ENCODE measurements at places on chromosomes 1 and 21.
A peak's percentile ranks its signal among the peaks of the same experiment; 100 is the strongest.

GRCh38 chr1:224433701-224434672 lies 610 bp downstream of the WDR26 start:
- DNase-seq: peak; percentile 35

GRCh38 chr1:11109047-11109760 lies 9.5 kb upstream of the EXOSC10 start:
- DNase-seq: no peak

- DNase-seq: no peak
Measured at GRCh38 chr1:89705901-89706699, 73.2 kb downstream of the LRRC8C start.

DNA sequence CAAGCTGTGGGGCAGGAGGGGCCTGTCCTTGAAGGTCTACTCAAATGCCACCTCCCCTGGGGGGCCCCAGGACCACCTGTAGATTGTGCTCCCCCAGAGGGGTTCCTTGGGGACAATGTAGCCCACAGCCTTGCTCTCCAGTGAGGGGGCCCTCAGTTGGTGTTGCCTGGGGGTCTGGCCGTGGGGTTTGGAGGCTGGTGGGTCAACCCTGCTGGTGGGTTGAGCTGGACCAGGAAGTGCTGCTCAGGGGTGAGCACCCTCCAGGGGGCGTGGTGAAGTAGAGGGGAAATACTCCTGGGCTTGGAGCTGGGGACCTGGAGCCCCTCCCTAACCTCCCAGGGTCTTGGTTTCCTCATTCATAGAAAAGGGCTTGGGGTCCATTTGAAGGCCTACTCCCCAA lies 143.6 kb upstream of the WNT4 start:
- no peak for DNase-seq

GRCh38 chr1:65626003-65626402 lies 166.7 kb upstream of the PDE4B start:
- DNase-seq: no peak

DNA sequence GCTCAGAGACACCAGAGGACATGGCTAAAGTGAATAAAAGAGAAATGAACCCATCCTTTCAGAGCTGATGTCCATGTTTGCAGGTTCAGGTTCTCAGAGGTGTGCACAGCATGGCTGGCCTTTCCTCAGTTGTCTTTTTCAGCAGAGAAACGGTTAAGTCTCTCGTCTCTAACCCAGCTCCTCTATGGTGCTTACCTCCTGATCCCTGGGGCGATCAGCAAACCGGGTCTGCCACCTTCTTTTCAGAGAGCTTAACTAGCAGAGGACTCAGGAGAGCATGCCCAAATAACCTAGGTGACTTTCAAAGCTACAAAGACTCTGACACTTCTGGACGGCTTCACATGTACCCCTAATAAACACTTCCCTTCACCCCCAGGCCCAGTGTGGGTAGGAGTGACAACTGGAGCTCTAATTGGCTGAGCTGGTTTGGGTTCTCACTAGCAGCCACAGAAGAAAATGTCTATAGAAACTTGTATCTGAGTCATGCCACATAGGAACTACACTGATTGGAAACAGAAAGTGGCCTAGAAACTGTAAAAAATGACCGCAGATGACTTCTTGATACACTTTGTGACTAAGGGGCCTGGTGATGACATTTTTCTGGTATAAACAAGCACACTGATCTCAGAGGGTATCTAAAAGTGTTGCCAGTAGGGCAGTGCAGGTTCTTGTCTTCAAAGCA lies at the start of gene AIM2:
AIM2 (minus strand) TSS at position 329 of the 682 bp plus-strand sequence. CDS start 3,267 bp downstream, outside the sequence.
- peak; percentile 74 for DNase-seq

GRCh38 chr1:26788515-26788785 lies 700 bp downstream of the PIGV start:
- no peak for DNase-seq

DNA sequence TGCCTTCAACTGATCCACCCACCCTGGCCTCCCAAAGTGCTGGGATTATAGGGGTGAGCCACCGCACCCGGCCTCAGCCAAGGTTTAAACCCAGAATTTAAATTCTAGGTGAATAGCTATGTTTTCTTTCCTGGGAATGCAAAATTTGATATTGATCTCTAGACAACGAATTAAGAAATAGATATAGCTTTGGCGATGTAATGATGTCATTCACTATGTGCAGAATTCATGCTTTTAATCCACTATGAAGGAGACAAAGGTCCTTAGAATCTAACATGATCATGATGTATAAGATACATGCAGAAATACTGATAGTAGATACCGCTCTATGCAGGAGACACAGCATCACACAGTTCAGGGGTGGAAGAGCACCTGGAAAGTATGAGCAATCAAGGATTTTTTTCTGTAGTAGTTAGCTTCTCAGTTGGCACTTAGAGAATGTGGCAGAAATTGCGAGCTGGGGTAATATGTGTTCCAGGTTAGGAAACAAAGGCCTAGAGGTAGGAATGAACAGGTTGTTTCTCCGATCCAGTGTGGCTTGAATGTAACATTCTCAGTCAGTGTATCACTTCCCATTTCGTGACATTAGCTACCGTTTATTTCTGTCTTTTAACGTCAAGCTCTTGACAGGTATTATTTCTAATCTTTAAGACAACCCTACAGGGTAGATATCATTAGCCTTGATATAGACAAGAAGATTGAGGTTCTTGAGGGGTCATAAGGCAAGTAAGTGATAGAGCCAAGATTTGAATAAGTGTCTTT lies 3.0 kb upstream of the CEP350 start:
- DNase-seq: no peak

- peak; percentile 51 for DNase-seq
Measured at GRCh38 chr1:109498161-109498801, 4.4 kb downstream of the CYB561D1 start.

DNA sequence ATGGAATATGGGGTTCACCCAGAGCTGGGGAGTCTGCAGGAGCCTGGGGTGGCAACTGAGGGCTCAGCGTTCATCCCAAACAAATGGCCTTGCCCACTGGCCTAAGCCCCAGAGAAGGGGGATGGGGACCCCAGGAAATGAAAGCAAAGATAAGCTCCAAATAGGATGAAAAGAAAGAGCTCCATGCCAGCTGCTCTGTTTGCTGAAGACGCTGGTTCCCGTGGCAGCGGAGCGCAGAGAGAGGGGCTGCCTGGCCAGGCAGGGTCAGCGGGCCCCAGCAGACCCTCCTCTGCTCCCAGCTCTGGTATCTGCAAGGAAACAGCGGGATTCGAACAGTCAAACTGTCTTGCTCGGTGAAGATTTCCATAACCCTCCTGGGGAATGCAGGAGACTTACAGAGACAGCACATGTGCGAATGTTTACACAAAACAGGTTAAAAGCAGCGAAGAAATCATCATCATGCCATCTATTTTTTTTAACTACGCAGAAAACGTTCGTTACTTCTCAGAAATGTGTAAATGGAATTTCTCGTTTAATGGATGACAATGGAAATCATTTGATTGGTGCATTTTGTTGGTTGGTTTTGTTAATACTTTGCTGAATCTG lies 94.4 kb downstream of the PDE9A start:
- no peak for DNase-seq

- peak; percentile 79 for DNase-seq
Measured at GRCh38 chr1:220776720-220777326, 9.9 kb upstream of the MTARC1 start.

GRCh38 chr21:42097860-42098454 lies 26.8 kb downstream of the UMODL1 start:
- DNase-seq: no peak

GRCh38 chr1:73644198-73644597 lies 553.8 kb downstream of the LRRIQ3 start:
- no peak for DNase-seq

DNA sequence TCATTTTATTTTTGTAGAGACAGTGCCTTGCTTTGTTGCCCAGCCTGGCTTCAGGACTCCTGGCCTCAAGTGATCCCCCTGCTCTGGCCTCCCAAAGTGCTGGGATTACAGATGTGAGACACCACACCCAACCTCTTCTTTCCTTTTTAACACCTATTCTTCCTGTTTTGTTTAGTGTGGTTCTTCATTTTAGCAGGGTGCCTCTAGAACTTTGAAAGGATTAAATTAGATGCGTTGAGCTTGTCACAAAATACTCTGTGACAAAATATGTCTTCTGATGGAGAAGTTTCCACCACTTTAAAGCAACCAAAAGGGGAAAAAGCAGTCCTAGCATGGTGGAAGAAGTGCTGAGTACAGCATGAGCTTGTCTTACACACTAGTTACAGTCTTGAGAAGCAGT lies 42.0 kb downstream of the CDC14A start:
- DNase-seq: no peak

DNA sequence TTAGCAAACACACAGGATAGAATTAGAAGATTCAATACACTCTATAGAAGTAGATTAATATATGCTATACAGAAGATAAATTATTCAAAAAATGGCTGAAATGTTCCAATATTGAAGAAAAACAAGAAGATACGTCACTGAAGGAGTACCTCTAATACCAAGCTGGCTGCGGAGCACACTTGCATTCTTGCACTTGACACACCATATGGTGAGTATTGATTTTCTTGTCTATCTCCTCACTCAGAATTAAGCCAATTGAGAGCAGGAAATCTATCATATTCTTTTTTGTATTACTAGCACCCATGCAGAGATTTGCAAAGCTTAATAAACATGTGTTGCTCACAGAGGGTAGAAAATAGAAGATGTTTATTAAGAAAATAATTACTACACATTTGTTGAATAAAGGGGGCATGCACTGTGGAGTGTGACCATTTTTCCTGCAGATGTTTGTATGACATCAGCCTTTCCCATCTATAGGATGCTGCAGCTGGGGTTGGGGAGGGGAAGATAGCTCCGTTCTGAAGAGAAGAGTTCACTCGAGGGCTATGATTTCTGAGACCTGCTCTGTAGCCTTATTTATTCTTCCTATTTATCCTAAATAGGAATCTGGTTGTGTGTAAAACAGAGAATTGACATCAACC lies 318.1 kb downstream of the HHIPL2 start:
- DNase-seq: no peak

GRCh38 chr1:60875138-60875537 lies 207.2 kb upstream of the NFIA start:
- DNase-seq: no peak

DNA sequence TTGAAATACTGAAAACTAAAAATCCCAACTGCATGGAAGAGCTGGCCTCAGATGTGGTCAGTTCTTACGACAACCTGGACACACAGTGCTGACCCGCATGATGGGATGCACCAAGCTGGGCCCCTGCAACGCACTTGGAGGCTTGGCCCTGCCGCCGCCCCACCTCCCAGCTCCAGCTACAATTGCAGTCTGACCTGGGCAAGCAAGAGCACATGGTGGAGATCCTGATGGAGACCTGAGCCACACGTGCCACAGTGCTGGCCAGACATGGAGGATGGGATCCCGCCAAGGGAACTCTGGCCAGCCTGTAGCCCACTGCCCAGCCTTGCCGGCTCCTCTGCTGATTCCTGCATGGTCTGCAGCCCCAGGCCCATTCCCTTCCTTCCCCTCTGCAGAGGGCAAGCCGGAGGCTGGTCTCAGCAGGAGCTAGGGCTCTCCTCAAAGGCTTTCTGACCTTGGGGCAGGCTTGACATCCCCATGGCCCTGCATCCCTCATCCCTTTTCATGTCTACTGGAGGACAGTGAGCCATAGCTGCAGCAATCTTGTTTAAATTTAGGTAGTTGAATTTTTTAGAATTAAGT lies 14.1 kb downstream of the CR1L start:
- DNase-seq: no peak

DNA sequence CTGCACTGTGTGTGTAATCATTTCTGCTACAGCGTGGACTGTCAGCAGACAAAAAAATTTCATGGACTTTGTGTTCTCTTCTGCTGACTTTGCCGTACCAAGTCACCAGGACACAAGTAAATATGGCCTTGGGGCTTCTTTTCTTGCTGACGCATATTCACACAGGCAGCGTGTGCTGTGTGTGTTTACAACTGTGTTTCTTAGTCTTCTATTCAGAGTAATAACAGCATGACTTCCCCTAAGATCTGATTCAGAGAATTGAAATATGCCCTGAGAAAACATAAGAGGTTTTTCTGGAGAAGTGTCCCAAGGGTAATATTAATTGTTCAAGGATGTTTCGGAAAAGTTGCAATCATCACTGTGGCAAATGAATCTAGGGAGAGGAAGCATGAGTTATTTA lies 47.1 kb upstream of the DYNLT5 start:
- DNase-seq: no peak

GRCh38 chr1:56235909-56236510 lies 343.4 kb downstream of the PLPP3 start:
- no peak for DNase-seq

DNA sequence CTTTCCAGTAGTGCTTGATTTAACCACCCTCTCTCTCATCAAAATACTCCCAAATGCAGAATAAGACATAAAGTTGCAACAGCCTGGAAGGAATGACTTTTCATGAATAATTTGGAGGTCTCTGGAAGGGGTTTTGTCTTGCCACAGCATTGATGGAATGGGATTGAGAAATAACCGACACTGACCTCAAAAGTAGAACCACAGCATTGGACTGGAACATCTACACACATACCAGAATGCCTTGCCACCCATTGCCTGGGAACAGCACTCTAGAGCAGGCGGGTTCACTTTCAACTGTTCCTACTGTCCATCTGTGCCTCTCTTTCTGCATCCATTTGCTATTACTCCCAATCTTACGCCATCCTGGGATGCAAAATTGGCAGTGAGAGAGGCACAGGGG lies 149.1 kb upstream of the USP24 start:
- no peak for DNase-seq

DNA sequence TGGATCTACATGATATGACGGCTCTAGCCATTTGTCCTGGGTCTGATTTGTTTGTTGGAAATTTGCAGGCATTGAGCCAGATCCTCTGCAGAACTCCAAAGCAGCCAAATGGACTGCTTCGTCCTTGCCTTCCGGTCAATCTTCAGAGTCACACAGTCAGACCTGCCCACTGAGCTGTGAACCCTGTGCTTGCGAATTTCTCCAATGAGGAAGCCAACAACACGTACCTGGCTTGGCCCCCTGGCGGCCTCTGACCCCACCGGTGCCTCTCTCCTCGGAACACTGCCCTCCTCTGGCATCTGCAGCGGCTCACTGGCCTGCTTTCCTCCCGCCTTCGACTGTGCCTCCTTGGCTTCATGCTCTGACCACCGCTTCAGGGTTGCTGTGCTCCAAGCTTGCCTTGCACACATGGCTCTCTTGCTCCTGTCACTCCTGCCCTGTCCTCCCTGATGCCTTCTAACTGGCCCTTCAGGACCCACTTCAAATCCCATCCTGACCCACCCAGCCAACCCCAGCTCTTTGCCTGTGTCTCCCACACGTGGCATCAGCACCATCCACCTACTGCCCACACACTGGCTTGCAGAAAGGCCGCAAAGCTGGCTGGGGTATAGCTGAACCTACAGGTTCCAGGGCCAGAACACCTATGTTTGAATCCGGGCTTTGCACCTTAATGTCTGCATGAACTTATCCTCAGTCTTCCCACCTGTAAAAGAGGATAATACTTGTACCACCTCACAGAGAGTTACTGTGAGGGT lies 128.2 kb downstream of the KCNN3 start:
- DNase-seq: no peak

- DNase-seq: peak; percentile 72
Measured at GRCh38 chr1:172089768-172090510, 248.6 kb downstream of the DNM3 start.

DNA sequence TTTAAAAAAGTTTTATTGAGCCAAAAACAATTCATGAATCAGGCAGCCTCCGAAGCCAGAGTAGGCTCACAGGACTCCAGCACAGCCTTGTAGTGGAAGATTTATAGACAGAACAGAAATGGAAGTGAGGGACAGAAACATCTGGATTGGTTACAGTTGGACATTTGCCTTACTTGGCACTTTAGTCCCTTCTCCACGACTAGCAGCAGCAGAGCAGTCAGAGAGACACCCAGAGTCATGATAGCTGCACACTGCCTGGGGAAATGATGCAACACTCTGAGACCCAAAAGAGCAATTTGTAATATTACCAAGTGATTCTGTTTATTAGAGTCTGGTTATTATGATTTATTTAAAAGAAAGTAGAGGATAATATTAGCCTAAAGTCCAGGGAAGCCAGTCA lies 72.2 kb upstream of the KRTAP11-1 start:
- no peak for DNase-seq
